Vagina (tissue), 2 donors: ENCODE measurements at places on chromosomes 1 and 21.

- no peak overlapping the region for H3K27ac ChIP-seq
- H3K4me1 ChIP-seq = no peaks in the 10 kb centered on the region
- DNase-seq = no peak
- no peaks in the 10 kb centered on the region for H3K27me3 ChIP-seq
- H3K4me3 ChIP-seq = no peak overlapping the region
These were observed 344.9 kb downstream of the OMA1 start for GRCh38 chr1:58201492-58202106.

- no peaks in the 10 kb centered on the region for H3K4me1 ChIP-seq
- H3K4me3 ChIP-seq = no peak overlapping the region
- no peaks in the 10 kb centered on the region for H3K27me3 ChIP-seq
- no peaks in the 10 kb centered on the region for H3K36me3 ChIP-seq
These were observed 55.6 kb upstream of the ADAR start for GRCh38 chr1:154663471-154664060.

- H3K4me1 ChIP-seq = peaks cover 21% of the 10 kb centered on the region
- DNase-seq = no peak
- no peak overlapping the region for H3K4me3 ChIP-seq
- no peaks in the 10 kb centered on the region for H3K36me3 ChIP-seq
- H3K27ac ChIP-seq = peak overlapping the region; percentile 48
These were observed 76.5 kb upstream of the BTG3 start for GRCh38 chr21:17688912-17689874.

DNA sequence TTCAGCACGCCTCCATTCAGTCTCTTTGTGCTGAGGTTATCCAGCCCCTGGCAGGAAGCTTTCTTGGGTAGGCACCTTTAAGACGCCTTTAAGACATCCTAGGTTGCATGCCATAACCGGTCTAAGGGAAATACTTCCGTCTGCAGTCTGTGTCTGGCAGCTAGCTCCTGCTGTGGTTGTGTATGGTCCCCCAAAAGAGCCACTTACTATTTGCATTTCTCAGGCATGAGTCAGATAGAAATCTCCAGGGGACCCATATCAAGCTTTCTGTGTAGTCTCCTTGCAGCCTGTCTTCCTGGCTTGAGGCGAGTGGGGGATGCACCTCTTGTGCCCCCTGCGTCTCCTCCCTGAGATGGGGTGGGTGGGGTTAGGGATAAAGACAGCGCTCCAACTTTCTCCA, 10.0 kb upstream of the RYR2 start:
- no peak overlapping the region for H3K4me3 ChIP-seq
- no peak overlapping the region for H3K27ac ChIP-seq
- H3K4me1 ChIP-seq = peaks cover 7% of the 10 kb centered on the region
- DNase-seq = no peak
- no peaks in the 10 kb centered on the region for H3K27me3 ChIP-seq

GRCh38 chr1:165228676-165229075, 127.8 kb downstream of the LMX1A start:
- H3K4me1 ChIP-seq = no peaks in the 10 kb centered on the region
- no peaks in the 10 kb centered on the region for H3K27me3 ChIP-seq
- no peak overlapping the region for H3K27ac ChIP-seq
- no peak overlapping the region for H3K4me3 ChIP-seq
- H3K36me3 ChIP-seq = no peaks in the 10 kb centered on the region

DNA sequence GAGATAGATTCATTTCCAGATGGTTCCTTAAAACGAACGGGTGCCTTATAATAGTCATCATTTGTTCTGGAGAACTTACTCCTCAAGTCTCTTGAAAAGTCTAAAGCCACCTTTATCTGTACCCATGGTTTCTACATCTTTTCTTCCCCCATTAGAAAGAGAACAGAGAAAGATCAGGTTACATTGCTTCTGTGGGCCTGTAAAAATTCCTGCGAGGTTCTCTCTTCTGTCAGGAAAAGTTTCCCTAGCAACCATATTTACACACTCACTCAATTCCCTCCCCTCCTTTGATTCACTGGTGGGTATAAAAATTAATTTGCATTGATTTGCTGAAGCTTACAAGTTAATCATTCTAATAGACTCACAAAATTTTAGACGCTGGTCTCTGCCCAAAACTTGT, 6.7 kb downstream of the PHC2 start:
- H3K27ac ChIP-seq = no peak overlapping the region
- H3K27me3 ChIP-seq = no peaks in the 10 kb centered on the region
- no peak overlapping the region for H3K4me3 ChIP-seq
- H3K36me3 ChIP-seq = no peaks in the 10 kb centered on the region

GRCh38 chr1:112687361-112687760, 12.9 kb downstream of the MOV10 start:
- H3K27me3 ChIP-seq = no peaks in the 10 kb centered on the region
- peak overlapping the region; percentile 39 for H3K27ac ChIP-seq
- H3K36me3 ChIP-seq = no peaks in the 10 kb centered on the region
- no peak overlapping the region for H3K4me3 ChIP-seq

- H3K27ac ChIP-seq = peak overlapping the region; percentile 90
- no peak for DNase-seq
- H3K4me3 ChIP-seq = peak overlapping the region; percentile 19
- peaks cover 56% of the 10 kb centered on the region for H3K4me1 ChIP-seq
- H3K36me3 ChIP-seq = no peaks in the 10 kb centered on the region
These were observed 54.7 kb downstream of the STUM start for GRCh38 chr1:226603022-226603857.

DNA sequence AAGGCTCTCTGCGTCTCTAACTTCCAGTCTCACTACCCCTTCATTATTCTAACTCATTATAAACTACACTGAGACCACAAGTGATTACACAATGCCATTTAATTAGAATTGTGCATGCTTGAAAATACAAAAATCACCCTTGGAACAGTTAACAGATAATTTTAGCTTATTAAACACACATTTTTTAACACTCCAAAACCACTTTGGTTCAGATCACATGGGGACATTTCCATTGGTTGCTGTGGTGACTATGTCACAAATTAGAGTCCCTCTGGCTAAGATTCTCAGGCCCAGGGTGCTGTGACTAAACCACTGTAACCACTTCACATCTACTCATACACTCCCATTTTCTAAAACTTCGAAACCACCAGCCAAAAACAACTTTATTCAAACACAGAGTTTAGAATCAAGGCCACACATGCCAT, 43.0 kb downstream of the JAK1 start:
- no peaks in the 10 kb centered on the region for H3K27me3 ChIP-seq
- H3K36me3 ChIP-seq = no peaks in the 10 kb centered on the region
- no peak overlapping the region for H3K4me3 ChIP-seq
- peaks cover 71% of the 10 kb centered on the region for H3K4me1 ChIP-seq
- DNase-seq = no peak

- H3K27ac ChIP-seq = no peak overlapping the region
- no peak for DNase-seq
- H3K27me3 ChIP-seq = no peaks in the 10 kb centered on the region
These were observed 59.8 kb upstream of the CASZ1 start for GRCh38 chr1:10856176-10856683.

DNA sequence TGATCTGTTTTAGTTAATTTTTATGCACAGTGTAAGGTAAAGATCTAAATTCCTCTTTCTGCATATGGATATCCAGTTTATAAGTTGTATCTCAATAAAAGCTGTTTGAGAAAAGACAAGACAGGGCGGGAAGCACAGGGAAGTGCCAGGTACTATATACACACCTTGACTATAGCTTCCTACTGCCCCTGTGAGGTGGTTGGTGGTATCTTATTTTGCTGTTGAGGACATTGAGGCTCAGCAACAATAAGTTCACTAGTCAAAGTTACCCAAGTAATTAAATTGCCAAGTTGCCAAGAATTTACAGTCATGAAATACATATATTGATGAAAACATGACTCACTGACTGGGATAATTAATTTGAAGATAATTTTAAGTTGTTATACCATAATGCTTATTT, 109.1 kb downstream of the CD247 start:
- H3K27ac ChIP-seq = no peak overlapping the region
- H3K27me3 ChIP-seq = no peaks in the 10 kb centered on the region
- no peak for DNase-seq
- H3K36me3 ChIP-seq = no peaks in the 10 kb centered on the region
- no peaks in the 10 kb centered on the region for H3K4me1 ChIP-seq

GRCh38 chr1:242219298-242219901, 220.5 kb upstream of the MAP1LC3C start:
- H3K4me3 ChIP-seq = no peak overlapping the region
- H3K27ac ChIP-seq = no peak overlapping the region
- no peaks in the 10 kb centered on the region for H3K4me1 ChIP-seq
- H3K27me3 ChIP-seq = no peaks in the 10 kb centered on the region
- no peaks in the 10 kb centered on the region for H3K36me3 ChIP-seq

DNA sequence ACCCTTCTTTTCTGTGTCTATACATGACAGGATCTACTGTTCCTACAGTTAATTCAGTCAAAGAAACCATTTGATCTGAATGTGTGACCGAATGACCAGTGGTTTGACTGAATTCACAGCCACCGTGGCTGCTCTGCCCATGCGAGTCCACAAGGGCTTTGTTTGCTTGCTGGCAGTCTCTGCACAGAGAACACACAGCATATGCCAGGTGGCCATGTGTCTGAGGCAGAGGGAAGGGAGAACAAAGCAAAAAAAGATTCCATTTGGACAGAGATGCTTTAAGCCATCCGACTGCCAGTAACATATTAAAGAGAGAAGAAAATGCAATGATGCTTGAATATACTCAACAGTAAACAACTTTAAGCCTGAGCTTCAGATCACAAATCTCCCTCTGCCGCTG, 737.8 kb upstream of the CXADR start:
- H3K4me3 ChIP-seq = no peak overlapping the region
- no peaks in the 10 kb centered on the region for H3K36me3 ChIP-seq
- H3K27ac ChIP-seq = no peak overlapping the region
- H3K4me1 ChIP-seq = no peaks in the 10 kb centered on the region

DNA sequence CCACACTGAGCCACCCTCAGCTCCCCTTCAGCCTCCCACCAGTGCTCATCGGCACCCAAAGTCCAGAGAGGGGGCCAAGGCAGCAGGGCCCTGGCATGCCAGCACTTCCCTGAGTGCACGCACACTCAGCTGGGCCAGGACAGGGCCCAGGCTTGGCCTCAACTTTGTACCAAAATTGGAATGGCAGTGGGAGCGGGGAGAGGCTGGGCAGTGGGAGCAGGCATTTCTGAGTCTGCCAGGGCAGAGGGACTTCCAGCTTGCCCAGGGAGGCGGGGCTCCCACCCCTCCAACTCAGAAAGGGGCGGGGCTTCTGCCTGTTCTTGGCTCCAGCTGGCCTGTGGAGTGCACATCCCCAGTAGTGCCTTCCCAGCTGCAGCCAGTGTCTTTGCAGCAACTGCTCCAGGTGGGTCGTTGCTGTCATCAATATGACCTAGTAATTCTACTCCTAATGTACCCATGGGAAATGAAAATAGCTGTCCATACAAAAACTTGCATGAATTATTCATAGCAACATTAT, 10.3 kb upstream of the SNX7 start:
- H3K36me3 ChIP-seq = no peaks in the 10 kb centered on the region
- no peaks in the 10 kb centered on the region for H3K4me1 ChIP-seq
- no peak overlapping the region for H3K4me3 ChIP-seq
- DNase-seq = no peak
- no peak overlapping the region for H3K27ac ChIP-seq
- H3K27me3 ChIP-seq = no peaks in the 10 kb centered on the region

- no peak overlapping the region for H3K27ac ChIP-seq
- DNase-seq = peak; percentile 58
- no peak overlapping the region for H3K4me3 ChIP-seq
These were observed 151.6 kb upstream of the ZNF644 start for GRCh38 chr1:91173346-91173890.

DNA sequence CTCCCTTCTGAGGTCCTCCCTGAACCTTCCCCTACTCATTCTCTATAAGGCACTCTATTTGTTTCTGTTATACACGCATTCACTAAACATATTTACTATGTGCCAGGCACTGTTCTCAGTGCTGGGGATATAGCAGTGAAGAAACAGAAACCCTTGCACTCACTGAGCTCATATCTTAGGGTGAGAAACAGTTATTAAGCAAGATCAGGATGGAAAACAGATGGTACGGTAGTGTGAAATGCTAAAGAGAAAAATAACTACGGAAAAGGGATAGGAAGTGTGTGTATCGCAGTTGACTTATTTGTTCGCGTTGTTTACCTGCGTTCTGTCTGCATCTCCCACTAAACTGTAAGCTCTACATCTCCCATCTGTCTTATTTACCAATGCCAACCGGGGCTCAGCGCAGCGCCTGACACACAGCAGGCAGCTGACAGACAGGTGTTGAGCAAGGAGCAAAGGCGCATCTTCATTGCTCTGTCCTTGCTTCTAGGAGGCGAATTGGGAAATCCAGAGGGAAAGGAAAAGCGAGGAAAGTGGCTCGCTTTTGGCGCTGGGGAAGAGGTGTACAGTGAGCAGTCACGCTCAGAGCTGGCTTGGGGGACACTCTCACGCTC, 572 bp downstream of the CYB5RL start:
- DNase-seq = no peak
- no peaks in the 10 kb centered on the region for H3K36me3 ChIP-seq
- peaks cover 38% of the 10 kb centered on the region for H3K4me1 ChIP-seq
- H3K27ac ChIP-seq = peak overlapping the region; percentile 82
- H3K4me3 ChIP-seq = peak overlapping the region; percentile 96

GRCh38 chr1:8649027-8649426, 168.4 kb downstream of the RERE start:
- no peak overlapping the region for H3K27ac ChIP-seq
- DNase-seq = no peak
- H3K36me3 ChIP-seq = no peaks in the 10 kb centered on the region

- no peak overlapping the region for H3K4me3 ChIP-seq
- no peaks in the 10 kb centered on the region for H3K36me3 ChIP-seq
- H3K27me3 ChIP-seq = no peaks in the 10 kb centered on the region
- H3K4me1 ChIP-seq = no peaks in the 10 kb centered on the region
- DNase-seq = no peak
- no peak overlapping the region for H3K27ac ChIP-seq
These were observed 433.6 kb downstream of the PTPRU start for GRCh38 chr1:29669912-29670311.

- H3K4me3 ChIP-seq = no peak overlapping the region
- no peaks in the 10 kb centered on the region for H3K27me3 ChIP-seq
- no peak overlapping the region for H3K27ac ChIP-seq
- no peaks in the 10 kb centered on the region for H3K4me1 ChIP-seq
These were observed 24.8 kb upstream of the KCNE1 start for GRCh38 chr21:34536820-34537219.

DNA sequence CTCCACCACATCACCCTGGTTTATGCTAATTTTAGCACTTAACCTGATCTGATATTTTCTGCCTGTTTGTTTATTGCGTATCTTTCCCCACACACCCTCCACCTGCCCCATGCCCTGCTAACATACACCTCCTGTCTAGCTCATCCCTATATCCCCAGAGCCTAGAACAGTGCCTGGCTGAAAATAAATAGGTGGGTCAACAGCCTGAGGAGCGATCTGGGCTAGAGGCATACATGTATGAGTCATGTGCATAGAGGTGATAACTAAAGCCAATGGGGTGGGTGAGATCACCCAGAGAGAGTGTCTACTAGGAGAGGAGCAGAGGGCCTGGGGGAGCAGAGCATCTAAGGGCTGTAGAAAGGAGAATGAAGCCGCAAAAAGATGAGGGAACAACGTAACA, 2.7 kb downstream of the HTR1D start:
- no peaks in the 10 kb centered on the region for H3K36me3 ChIP-seq
- no peak overlapping the region for H3K27ac ChIP-seq
- peaks cover 14% of the 10 kb centered on the region for H3K4me1 ChIP-seq
- H3K4me3 ChIP-seq = no peak overlapping the region
- peaks cover 10% of the 10 kb centered on the region for H3K27me3 ChIP-seq
